Right ventricle myocardium inferior (tissue), 1 donor: ENCODE measurements at places on chromosomes 7 and 10. TPM values are rescaled to one million over a fixed set of nuclear protein-coding genes. Genes with fewer than 3 reads are reported as not detected.

- no peak for DNase-seq
Observed at GRCh38 chr7:4269746-4270145, 412.3 kb upstream of the FOXK1 start.

DNA sequence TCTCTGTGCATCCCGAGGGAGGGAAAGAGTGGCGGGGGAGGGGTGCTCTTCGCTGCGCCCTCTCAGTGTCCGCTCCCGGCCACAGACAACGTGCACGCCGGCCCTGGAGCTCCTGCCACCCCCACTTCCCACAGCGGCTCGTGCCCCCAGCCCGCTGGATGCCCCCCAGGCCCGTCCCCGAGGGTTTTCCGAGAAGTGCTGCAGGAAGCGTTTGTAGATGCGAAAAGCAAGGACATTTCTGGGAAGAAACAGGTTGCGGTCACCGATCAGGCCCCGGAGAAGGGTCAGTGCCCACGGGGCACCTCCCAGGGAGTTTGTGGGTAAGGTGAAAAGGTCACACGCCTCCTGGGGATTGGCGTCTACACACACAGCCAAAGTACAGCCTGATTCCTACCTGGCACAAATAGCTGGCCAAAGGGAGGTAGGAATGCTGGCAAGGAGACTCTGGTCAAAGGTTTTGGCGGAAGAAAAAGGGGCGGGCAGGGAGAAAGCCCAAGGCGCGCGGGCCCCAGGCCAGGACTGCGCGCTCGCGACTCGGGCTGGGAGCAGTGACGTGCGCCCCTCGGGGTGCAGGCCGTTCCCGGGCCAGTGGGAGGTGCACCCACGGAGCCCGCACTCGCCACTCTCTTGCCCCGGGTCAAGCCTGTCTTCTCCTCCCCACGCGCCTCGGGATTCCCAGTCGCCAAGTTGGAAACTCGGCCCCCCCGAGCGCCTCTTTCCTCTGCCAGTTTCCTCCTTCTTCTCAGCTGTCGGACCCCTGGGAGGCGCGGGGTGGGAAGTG lies 1.5 kb upstream of the NRP1 start:
- DNase-seq = peak; percentile 85

GRCh38 chr7:114083166-114084001 lies 164.6 kb upstream of the PPP1R3A start:
- peak; percentile 70 for DNase-seq

The SAP25 gene
- total RNA-seq = 0.84 TPM

The SYT15B gene
- total RNA-seq = 0.62 TPM

GRCh38 chr7:135981958-135982646 lies 4.9 kb upstream of the MTPN start:
- no peak for DNase-seq

The SLC39A12 gene
- not detected for total RNA-seq

The SPDYE1 gene
- not detected for total RNA-seq

DNA sequence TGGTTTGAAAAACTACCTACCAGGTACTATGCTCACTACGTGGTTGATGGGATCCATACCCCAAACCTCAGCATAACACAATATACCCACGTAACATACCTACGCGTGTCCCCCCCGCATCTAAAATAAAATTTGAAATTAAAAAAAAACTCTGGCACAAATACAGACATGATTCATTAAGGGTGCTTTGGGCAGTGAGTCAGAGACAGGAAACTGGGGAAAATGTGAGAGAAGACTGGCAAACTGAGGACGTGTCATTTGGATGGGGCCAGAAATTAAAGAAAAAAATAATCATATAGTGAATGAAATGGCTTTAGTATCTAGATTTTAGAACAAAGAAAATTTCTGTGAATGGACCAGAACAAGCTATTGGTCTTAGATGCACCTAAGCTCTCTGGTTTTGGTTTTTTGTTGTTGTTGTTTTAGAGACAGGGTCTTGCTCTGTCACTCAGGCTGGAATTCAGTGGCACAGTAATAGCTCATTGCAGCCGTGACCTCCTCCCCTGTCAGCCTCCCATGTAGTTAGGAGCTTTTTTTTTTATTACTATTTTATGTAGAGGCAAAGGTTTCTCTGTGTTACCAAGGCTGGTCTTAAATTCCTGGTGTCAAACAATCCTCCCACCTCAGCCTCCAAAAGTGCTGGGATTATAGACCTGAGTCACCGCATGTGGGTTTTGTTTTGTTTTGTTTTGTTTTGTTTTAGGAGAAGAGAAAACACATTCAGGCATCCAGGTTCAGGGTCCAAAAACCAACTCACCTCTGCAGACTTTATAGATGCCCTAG lies 5.9 kb upstream of the PRSS58 start:
- DNase-seq = no peak

The HPS1 gene
- 27.9 TPM for total RNA-seq
